Activated CD4-positive, alpha-beta T cell treated with anti-CD3 and anti-CD28 coated beads, Interleukin-2, amount 50 U/mL, for 24 hours (primary cell): ENCODE measurements at places on chromosomes 11 and 22.

DNA sequence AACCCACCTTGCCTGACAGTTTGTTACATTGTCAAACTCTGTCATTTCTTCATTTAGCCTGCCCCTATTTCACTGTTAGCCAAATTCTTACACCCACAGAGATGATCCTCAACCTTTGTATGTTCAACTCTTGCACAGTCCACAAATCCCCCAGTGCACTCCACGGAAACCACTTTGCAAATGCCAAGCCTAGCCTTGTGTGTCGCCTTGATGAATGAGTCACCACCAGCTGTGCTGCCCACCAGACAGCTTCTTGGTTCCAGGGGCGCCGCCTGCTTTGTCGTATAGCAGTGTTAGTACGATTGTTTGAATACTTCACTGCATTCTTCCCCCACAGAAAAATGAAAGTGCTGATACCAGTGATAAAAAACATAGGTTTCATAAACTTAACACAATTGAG, 686.3 kb downstream of the NTM start:
- DNase-seq, result no peak

DNA sequence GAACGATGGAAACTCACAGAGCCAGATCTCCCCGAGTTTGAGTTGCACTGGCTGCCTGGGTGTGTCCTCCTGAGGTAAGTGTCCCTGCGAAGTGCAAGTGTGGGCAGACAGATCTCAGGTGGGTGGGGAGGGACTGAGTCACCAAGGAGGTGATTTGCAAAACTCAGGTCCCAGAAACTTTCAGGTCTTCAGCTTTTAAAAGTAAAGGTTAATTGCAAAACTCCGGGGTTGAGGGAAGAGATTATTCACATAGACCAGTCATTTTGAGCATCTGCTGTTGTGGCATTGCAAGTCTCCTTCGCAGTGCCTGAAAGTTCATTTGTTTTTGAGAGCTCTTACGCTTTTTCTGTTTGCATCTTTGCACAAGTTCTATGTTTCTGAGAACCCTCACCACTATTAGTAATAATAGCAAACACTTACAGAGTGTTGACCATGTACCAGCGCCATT, 7.1 kb downstream of the CD44 start:
- no peak for DNase-seq

- DNase-seq, result no peak
Observed at GRCh38 chr11:76806608-76807205, 23.6 kb downstream of the TSKU start.

- DNase-seq, result no peak
Observed at GRCh38 chr22:29345932-29346331, 30.4 kb upstream of the RASL10A start.

- no peak for DNase-seq
Observed at GRCh38 chr11:85307366-85307765, 319.8 kb downstream of the DLG2 start.

DNA sequence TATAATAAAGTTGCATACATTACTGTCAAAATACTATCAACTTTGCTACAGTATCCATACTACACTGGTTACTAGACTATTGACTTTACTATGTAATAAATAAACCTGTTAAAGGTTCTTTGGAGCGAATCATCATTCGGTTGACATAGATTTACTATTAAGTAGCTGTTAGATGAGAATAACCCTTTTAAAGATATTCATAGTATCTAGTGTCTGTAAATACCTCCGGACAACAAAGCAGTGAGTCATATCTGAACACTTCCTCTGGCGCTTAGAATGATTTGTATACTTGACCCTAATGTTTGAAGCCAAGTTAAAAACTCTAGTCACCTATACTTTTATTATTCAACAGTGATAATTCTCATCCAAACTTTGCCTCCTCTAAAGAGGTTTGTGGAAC, 84.7 kb downstream of the MSANTD4 start:
- no peak for DNase-seq

DNA sequence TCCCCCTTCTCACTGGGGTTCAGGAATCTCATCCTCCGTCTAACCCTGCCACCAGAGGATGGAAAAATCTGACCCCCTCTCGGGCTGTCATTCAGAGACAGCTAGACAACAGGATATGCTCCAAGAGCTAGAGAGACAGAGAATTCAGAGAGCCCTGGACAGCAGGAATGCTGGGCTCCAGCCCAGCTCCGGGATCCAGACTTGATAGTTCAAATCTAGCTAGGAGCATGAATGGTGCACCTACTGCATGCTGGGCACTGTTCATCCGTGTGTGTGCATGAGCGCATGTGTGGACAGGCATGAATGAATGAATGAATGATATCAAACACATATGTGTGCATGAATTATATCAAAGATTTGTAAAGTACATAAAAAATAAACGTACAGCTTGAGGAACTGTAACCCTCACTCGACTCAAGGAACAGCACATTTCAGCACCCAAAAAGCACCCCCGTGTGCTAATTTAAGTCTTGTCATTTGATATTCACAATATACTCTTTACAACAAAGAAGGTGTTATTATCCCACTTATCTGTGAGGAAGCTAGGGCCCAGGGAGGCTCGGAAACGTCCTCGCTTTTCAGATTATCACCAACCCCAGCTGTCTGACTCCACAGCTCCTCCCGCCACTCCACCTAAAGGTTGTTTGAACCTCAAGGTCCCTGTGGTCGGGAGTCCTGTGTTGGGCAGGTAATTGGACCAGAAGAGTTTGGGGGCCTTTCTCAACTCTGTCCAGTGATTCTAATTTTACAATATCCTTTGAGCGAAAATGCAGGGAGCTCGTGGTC, 640 bp upstream of the VSIG10L2 start:
- no peak for DNase-seq
